ENCODE measurements at places on chromosomes 3 and 15. TPM values are rescaled to one million over a fixed set of nuclear protein-coding genes. Genes with fewer than 3 reads are reported as not detected.

FAM3D gene
- total RNA-seq = not detected

PCSK6 gene
- 2.7 TPM for total RNA-seq

CA12 gene
- 19.8 TPM for total RNA-seq

OXNAD1 gene
- 17.6 TPM for total RNA-seq

MYZAP gene
- total RNA-seq = 3.5 TPM

PGBD4 gene
- total RNA-seq = 2.6 TPM

IL17RE gene
- total RNA-seq = 4.7 TPM

AP3B2 gene
- total RNA-seq = not detected

NR2E3 gene
- 0.35 TPM for total RNA-seq

MKRN2OS gene
- 7.9 TPM for total RNA-seq

UPK1B gene
- not detected for total RNA-seq

CPNE9 gene
- total RNA-seq = 0.07 TPM

CCDC191 gene
- total RNA-seq = 1.3 TPM

EPHA6 gene
- total RNA-seq = 1.8 TPM

ARL6IP5 gene
- total RNA-seq = 25.4 TPM

P3H2 gene
- total RNA-seq = 11.4 TPM

ACTC1 gene
- not detected for total RNA-seq

ACTRT3 gene
- total RNA-seq = 4.1 TPM

FAM174B gene
- total RNA-seq = 14.2 TPM

ADAMTS17 gene
- 6.9 TPM for total RNA-seq

GOLGA8S gene
- not detected for total RNA-seq

SLC24A5 gene
- total RNA-seq = not detected

CLDN18 gene
- not detected for total RNA-seq

ITIH4 gene
- not detected for total RNA-seq

ANKRD63 gene
- 1.4 TPM for total RNA-seq

APBA2 gene
- 61.7 TPM for total RNA-seq

MUC20 gene
- total RNA-seq = 0.69 TPM

FBXW12 gene
- not detected for total RNA-seq

ZNF502 gene
- not detected for total RNA-seq

TPRG1 gene
- 1.2 TPM for total RNA-seq

CAPN3 gene
- 0.40 TPM for total RNA-seq

RBMS3 gene
- total RNA-seq = 5.4 TPM

ARNT2 gene
- 0.11 TPM for total RNA-seq

ZNF80 gene
- total RNA-seq = not detected

C3orf85 gene
- total RNA-seq = not detected

GATA2 gene
- total RNA-seq = 26.8 TPM

TRAT1 gene
- not detected for total RNA-seq

SOX14 gene
- total RNA-seq = not detected

TEX9 gene
- 3.3 TPM for total RNA-seq

FMN1 gene
- 2.9 TPM for total RNA-seq

FANCD2 gene
- total RNA-seq = 58.7 TPM

CHRD gene
- total RNA-seq = not detected

CCR8 gene
- total RNA-seq = not detected

Data from PC-3 (cell line).